Astrocyte (in vitro differentiated cells and primary cell): ENCODE measurements at places on chromosomes 16 and 17.

DNA sequence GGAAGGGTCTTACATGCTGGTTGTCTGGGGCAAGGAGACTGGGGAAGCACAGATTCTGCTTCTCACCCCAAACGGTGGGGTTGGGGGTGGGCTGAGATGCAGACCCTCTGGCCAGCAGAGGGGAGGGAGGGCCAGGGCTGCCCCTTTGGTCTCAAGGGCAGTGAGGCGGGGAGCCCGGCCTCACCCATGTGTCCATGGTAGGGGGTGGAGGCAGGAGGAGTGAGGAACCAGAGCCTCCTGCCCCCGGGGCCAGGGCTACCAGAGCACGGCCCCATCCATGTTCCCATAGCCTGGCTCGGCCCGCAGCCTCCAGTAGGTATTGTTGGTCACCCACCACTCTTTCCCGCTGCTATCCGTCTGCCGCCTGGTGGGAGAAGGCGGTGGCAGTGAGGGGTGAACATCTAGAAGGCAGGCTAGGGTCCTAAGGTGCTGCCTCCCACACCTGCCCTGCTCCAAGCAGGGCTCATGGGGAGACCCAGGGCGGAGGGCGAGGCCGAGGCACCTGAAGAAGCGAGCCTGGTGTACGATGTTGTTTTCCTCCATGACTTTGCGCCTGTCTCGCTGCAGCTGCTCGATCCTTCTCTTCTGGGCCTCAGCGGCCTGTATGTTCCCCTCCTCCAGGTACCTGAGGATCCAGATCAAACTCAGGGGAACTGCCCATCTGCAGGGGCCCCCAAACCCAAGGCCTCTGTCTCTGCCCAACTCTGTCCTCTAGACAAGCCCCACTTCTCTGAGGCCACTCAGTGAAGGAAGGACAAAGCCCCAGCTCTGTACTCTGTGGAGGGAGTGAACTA lies 13.4 kb downstream of the OSBPL7 start:
- no peak for DNase-seq

DNA sequence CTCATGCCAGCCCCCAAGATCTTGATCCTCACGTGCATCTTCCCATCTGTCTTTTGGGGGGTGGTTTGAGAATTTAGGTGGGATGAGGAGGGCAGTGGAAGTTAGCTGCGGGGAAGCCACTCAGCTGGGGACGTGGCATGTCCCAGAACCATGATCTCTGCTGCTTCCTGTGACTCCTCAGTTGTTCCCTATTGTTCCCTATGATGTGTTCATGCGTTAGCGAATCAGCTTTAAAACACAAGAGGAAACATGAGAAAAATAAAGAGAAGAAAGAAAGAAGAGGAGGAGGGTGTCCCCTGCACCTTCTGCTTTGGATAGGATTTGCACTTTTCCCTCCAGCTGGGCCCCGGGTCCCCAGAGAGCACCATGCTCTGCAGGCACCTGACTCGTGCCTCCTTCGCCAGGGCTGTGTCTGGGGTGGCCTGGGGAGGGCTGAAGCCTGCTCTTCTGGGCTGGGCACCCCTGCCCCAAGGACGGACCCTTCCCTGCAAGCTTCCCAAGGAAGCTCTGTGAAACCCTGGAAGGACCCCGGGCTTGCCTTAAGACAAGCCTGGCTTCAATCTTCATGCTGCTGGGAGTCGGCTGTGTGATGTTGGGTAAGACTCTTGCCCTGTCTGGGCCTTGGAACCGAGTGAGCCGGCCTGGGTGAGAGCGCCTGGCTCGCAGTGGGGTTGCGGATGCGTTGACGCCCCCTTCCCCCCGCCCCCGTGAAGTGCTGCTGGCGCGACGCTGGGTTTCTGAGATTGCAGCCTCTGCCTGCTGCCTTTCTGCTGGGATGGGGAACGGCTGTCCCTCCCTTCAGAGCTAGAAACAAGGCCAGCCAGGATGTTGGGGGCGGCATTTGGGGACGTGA lies 62.8 kb upstream of the CIBAR2 start:
- no peak for DNase-seq

- no peak for DNase-seq
Measured at GRCh38 chr17:38663964-38664644, 10.7 kb downstream of the EPOP start.

DNA sequence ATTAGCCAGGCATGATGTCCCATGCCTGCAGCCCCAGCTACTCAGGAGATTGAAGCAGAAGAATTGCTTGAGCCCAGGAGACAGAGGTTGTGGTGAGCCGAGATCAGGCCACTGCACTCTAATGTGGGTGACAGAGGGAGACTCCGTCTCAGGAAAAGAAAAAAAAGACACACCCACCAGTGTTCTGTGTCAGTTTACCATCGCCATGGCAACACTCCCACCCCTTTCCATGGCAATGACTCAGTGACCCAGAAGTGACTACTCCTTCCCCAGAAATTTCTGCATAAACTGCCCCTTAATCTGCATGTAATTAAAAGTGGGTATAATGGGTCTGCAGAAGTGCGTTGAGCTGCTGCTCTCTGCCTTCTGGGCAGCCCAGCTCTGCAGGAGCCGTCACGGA lies 4.0 kb upstream of the ZC3H18 start:
- peak; percentile 65 for DNase-seq

- DNase-seq, result no peak
Measured at GRCh38 chr17:36791942-36792475, 145.3 kb upstream of the LHX1 start.

DNA sequence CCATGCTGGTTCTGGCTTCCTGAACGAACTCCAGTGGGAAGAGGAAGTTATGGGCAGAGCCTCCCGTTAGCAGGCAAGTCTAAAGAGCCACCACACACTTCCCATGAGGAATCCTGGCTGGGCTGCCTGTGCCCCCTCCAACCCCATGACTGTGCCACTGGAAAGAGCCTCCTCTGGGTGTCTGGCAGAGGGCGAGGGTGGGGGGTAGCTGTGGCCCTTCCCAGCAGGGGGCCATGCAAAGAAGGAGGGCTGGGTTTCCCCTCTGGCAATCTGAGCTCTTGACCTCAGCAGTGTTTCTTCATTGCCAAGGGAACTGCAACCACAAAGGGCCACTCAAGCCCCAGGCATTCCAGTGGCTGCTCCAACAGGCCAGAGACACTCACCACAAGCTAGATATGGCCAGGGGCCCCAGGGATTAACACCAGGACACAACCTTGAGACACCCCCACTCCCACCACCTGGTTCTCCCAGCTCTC lies 1.7 kb upstream of the RRAD start:
- DNase-seq, result peak; percentile 89

DNA sequence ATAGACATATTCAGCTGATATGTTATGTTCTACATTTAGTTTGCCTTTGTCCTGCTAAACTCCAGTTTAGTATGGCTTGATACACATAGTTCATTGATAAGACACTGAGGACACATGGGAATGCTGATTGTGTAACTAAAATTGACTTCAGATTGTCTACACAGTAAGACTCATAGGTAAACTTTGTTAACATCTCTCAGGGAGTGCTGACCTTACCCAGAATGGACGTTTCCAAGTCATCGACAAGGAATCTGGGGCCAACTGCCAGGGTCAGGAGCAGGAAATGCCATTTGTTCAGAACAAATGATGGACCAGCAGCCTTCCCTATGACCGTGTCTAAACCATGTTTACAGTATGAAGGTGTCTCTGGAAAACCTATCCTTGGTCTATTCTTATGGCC lies 58.7 kb downstream of the DYNLRB2 start:
- peak; percentile 38 for DNase-seq

DNA sequence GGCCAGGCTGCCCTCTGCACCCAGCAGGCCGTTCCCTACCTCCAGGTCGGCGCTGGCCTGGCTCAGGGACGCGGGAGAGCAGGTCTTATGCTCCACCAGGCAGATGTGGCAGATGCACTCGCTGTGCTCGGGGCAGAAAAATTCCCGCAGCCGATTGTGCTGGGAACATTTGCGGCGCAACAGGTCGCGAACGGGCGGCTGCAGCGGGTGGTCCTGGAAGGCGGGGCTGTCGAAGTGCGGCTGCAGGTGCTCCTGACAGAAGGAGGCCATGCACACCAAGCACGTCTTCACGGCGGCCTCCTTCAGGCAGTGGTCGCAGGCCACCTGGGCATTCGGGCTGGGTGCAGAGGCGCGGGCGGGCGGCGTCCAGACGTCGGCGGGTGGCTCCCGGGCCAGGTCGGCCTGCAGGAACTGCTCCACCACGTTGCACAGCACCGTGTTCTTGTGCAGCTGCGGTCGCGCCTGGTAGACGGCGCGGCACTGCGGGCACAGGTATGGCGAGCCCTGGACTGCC lies 439 bp downstream of the TRIM25 start:
- DNase-seq, result no peak

DNA sequence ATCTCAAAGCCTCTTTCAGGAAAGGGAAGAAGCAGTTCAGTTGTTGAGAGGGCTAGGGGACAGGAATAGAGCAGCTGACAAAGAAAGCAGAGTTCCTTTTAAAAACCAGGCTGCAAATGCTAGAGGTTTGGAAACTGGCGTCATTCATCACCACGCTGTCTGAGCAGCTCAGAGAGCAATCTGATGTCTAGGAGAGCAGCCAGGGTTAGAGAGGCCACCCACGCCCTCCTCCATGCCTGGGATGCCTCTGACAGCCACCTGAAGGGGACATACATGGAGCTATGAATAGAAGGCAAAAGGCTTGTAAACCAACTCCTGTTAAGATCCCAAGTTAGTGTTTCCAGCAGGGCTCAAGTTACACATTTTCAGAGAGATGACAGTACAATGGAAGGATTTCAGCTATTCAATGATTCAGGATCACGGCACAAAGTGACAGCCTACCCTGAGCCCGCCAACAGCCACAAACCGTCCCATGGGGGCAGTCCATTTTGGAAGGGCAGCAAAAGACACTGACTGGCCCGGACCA lies 12.4 kb downstream of the RAB5C start:
- DNase-seq, result peak; percentile 89

- no peak for DNase-seq
Measured at GRCh38 chr17:79412886-79413390, 197.9 kb downstream of the RBFOX3 start.

GRCh38 chr16:75342308-75342811 lies 90.9 kb upstream of the BCAR1 start:
- DNase-seq, result peak; percentile 79

DNA sequence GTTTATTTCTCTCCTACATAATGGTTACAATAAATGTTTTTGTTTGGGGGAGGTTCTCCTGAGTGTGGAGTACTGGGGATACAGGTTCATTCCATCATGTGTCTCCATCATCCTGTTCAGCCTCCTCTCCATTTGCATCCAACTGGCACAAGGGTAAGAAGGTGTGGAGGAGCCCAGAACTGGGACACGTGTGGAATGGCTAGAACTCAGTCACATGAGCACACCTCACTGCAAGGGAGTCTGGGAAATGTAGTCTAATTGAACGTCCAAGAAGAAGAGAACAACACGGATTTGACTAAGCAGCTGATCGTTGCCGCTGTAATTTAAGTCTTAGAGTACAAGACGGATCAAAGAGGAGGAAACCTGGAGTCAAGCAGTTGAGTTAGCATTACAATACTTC lies 6.1 kb downstream of the OR1A1 start:
- no peak for DNase-seq

DNA sequence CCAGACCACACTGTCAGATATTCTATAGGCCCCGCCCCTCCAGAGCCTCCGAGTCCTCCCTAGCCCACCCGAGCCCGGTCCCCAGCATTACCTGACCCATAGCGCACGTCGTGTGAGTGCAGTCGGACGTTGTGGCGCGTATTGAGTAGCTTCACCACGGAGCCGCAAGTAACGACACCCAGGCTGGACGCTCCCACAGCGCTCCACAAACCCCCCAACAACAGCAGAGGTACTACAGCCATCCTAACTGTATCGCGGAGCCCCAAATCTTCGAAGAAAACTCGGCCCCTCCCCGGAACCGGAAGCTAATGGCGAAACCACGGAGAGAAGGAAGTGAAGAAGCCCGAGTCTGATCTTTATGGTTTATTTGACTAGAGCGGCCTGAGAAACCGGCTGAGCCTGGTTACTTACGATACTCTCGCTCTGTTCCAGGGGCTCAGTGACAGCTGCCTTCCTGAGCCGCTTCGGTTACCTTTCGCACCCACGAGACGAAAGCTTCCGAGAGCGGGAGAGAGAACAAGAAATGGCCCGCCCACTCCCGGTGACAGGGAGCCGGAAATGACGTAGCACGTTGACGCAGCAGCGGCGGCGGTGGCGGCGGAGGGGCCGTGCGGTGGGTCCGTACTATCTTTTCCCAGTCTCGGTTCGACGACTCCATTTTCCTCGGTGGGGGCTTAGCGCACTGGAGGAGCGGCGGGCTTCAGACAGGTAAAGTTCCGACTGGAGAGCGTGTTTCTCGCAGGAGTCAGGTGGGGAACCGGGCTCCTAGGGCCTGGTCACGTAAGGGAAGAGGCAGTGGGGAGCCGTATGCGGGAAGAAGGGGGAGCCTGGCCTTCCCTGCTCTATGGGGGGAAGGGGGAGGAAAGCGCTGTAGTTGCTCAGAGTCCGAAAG lies at the start of the genes SDF2 and SUPT6H:
TSS of gene SDF2 (minus strand) at position 272 of the 892 bp plus-strand sequence. CDS start at position 242, 30 bp downstream.
TSS of gene SUPT6H (plus strand) at position 571 of the 892 bp plus-strand sequence. CDS start 11,197 bp downstream, outside the sequence.
- peak; percentile 67 for DNase-seq

- DNase-seq, result no peak
Measured at GRCh38 chr16:77299395-77299794, 100.2 kb downstream of the SYCE1L start.

DNA sequence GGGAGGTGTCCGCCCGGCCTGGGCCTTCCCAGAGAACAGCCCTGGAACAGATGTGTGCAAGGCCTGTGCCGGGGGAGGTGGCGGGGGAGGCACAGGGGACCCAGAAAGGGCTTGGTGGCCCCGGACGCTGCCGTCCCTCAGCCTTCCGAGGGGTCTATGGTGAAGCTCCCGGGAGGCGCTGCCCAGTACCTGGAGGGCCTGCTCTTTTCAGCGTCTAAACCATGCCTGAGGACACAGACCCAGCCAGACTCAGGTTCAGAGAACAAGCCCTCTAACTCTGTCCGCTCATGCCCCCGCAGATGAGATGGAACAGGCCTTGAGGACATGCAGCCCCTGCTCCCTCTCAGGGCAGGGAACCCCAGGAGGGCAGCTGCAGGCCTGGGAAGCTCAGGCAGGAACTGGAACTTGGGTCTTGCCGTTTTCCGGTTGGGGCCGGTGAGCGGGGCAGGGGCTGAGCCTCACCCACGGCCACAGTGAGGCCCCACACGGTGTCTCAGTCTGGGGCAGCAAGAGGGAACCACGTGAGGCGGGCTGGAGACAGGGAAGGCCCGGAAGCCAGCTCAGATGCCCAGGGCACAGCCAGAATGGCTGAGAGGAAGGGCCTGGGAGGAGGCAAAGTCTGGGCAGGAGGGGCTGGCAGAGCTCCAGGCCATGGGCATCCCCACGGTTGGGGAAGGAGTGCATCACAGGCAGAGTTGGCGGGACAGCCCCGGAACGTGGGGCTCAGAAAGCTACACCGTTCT lies 12.5 kb downstream of the SLC16A3 start:
- DNase-seq, result peak; percentile 52

- no peak for DNase-seq
Measured at GRCh38 chr17:79933863-79934652, 94.8 kb upstream of the CBX4 start.
